ENCODE measurements at places on chromosomes 2 and 18.

DNA sequence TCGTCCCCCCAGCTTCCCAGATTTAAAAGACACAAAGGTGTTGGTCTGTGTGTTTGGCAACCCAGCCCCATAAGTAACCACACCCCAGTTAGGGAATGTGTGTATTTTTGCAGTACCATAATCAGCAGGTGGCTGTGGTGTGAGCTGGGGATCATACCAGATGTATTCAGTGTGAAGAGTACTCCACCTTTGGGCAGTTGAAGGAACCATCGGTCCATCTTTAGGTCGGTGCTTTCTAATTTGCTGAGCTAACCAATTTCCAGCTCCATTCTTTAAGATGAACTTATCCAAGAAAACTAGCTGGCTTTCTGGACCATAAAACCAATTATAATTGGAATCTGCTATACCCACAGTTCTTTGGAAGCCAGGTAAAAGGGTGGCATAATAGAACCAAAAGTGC lies 3.2 kb downstream of the DSEL start:
- no peak for DNase-seq

- no peak for DNase-seq
Measured at GRCh38 chr18:10412933-10413332, 41.5 kb upstream of the APCDD1 start.

DNA sequence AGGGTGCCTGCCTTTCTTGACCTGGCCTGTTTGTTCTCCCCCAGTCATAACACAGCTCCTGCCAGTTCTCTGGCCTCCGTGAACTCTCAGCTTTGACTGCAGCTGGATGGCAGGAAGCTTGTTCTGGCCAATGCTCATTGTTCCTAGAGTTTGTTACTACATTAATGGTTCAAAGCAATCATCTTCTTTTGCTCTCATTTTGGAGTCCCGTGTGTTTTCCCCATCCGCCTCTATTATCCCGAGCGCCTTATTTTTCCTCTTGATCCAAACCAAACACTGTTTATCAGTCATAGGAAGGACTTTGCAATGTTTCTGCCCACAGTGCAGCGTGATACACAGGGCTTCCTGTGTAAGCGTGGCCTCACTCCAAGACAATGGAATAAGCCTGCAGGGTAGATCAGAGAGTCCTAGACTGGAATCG lies 184.3 kb upstream of the APCDD1 start:
- no peak for DNase-seq

DNA sequence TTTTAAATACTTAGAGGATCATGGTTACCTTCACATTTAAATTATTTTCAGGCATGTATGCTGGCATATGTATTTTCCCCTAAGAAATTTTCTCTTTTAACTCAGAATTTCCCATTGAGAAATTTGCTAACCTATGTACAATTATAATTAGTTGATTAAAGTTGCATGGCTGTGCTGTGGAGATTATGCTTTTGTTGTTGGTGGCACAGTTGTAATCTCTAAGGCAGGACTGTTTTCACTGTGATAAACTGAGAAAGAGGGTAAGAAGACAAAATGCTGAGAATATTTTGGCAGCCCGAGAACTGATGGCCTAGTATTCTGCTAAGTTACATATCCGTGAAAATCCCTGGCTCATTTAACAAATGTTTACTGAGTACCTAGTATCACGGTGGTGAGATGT lies 1.4 kb downstream of the VRK2 start:
- DNase-seq: no peak

GRCh38 chr2:231270221-231271114 lies 72.0 kb downstream of the ARMC9 start:
- no peak for DNase-seq

DNA sequence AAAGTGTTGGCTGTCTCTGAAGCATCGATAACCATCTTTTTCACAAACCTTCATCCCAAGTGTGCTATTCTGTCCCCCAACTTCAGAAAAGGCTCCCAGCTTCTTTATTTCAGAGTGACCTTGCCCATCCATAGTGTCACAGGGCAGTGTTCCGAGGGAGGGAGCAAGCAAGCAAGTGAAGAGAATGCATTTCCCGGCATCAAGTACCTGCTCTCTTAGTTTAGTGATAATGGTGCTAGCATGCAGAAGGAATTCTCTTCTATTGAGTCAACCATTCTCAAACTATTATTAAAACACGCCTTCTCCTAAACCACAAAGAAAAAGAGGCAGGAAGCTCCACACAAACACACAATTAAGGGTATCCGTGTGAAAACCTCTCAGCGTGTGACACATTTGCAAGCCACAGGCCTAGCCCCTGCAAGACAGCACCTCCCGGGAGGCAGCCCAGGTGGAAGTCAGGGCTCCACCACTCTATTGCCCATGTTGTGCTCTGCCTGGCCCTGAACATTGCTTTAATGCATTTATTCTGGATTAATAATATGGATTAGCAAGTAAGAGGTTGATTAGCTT lies 504.9 kb downstream of the GALR1 start:
- DNase-seq: no peak

DNA sequence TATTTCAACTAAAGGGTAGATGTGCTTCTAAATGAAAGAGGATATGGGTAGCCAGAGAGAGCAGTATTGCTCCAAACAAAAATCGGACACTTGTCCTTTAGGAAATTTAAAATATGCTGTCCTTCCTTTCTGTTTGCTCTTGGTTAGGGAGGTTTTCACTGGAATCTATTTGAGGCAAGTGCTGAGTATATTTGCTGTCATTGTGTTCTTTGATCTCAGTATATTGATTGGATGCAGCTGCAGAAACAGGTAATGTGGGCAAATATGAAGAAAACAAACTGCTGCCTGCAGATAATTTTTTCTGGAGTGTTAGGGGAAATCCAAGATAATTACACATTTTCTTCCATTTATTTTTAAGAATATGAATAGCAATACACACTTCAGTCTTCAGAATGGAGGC lies 410.2 kb downstream of the NCKAP5 start:
- no peak for DNase-seq

GRCh38 chr18:70428439-70428838 lies 139.6 kb downstream of the SOCS6 start:
- no peak for DNase-seq

DNA sequence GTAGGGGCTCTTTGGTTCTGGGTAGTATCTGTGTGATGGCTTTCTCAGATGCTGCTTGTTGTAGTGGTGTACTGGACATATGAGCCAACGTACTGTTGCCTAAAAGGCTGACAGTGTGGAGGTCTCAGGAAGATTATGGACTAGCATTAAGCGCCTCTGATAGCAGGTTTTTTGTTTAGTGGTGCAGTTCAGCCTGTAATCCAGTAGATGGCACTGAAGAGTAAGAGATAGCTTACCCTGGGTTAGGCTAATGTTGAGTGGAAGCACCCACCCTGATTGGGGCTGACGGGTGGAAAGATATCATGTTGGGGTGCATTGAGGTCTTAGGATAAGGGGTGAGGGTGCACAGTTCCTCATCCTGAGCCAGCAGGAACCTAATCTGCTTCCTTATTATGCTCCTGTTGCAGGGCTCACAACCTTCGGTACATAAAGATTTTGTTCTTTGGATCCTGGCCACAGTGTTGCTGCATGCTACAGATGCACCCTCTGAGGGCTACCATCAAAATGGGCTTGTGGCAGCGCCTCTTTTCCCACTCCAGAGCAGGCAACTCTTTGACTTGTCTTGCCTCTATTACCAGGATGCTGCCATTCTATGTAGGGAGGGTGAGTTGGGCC lies 79.6 kb downstream of the MSTN start:
- DNase-seq: no peak

- no peak for DNase-seq
Measured at GRCh38 chr2:118493213-118493612, 354.2 kb downstream of the EN1 start.

- no peak for DNase-seq
Measured at GRCh38 chr2:25375371-25375988, 33.8 kb upstream of the DNMT3A start.

GRCh38 chr2:232483923-232484627 lies 3.6 kb downstream of the ECEL1 start:
- DNase-seq: no peak

GRCh38 chr2:212712991-212713390 lies 174.4 kb upstream of the ERBB4 start:
- no peak for DNase-seq

DNA sequence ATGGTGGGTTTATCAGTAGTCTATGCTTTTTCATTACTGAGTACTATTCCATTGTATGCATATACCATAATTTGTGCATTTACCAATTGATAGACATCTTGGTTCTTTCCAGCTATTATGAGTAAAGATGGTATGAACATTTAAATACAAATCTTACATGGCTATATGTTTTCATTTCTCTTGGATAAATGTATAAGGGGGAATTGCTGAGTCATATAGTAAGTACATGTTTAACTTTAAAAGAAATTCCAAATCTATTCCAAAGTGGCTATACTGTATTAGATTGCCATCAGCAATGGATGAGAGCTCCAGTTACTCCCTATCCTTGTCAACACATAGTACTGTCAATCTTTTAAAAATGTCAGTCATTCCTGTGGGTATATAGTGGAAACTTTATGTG lies 243.9 kb downstream of the CDCA7 start:
- no peak for DNase-seq

GRCh38 chr2:184920451-184920965 lies 322.2 kb downstream of the ZNF804A start:
- no peak for DNase-seq

GRCh38 chr2:201734111-201734510 lies 35.7 kb upstream of the MPP4 start:
- DNase-seq: no peak

DNA sequence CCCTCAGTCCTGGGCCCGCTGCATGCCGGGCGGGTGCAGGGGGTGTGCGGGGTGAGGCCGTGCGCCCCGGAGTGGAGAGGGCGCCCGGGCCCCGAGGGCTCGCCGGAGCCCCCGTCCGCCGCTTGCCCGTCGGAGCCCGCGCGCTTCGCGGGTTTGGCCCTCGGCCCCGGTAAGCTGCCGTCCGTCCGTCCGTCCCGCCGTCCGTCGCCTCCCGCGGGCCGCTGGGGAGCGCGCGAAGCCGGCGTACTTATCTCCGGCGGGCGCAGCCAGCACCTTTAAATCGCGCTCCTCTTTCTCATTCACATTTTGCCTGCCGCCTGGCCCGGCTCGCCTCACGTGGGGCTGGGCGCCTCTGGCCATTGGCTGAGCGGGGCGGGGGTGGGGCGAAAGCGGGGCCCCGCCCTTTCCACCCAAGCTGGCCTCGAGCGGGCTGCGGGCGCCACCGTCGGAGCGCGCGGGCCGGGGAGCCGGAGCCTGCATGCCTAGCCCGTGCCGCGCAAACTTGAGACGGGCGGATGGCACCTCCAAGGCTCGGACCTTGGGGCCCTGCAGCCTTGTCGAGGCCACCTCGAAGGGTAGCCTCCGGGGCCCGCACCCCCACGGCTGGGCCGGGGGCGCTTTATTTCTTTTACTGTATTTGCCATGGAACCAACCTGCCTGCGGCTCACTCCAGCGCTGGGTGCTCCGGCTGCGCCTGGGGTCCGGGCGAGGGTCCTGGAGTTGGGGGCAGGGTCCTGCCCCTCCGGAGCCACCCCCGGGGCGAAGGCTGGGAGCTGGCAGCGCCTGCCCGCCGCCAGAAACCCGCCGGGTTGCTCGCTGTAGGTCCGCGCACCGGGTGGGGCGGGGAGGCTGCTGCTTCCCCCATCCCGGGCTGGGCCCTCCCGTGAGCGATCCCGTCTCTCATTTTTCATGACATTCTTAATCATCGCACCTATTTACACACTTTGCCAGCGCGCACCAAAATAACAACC lies at the start of gene GBX2:
TSS of gene GBX2 (minus strand) at position 277 of the 971 bp plus-strand sequence. CDS start 415 bp downstream, outside the sequence.
- no peak for DNase-seq

GRCh38 chr18:63320975-63321265 lies 1.4 kb upstream of the BCL2 start:
- DNase-seq: no peak

DNA sequence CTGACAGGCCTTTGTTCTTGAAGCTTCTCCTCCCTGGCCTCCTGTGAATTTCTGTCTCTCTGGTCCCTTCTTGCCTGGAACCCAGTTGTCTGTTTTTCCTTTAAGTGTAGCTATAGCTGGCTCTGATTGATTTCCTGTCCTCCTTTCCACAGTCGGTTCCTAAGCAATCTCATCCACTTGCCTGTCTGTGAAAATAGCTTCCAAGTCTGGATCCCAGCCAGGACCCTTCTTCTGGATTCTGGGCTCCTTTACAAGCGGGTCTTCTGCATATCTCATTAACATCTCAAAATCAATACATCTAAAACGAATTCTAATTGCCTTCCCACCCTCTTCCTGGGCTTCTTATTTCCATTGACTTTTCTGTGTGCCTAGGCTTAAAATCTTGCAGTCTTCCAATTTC lies 124.9 kb downstream of the DAW1 start:
- DNase-seq: no peak

GRCh38 chr2:105393373-105394055 lies 5.3 kb downstream of the FHL2 start:
- no peak for DNase-seq

DNA sequence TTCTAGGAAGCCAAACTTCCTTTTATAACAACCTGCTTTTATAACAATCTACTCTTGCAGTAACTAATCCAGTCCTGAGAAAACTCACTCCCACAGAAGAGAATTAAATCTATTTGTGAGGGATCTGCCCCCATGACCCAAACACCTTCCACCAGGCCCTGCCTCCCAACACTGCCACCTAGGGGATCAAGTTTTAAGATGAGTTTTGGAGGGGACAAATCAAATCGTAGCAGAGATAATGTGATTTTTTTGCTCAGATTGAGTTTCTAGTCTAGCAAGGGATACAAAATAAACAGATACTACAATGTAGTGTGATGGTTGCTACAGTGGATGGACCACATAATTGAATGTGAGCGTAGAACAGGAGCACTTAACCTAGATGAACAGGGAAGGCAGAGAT lies 52.2 kb downstream of the NCOA1 start:
- DNase-seq: no peak

GRCh38 chr2:16275661-16276060 lies 335.3 kb downstream of the MYCN start:
- no peak for DNase-seq

- no peak for DNase-seq
Measured at GRCh38 chr18:35045806-35046205, 4.6 kb downstream of the MAPRE2 start.

DNA sequence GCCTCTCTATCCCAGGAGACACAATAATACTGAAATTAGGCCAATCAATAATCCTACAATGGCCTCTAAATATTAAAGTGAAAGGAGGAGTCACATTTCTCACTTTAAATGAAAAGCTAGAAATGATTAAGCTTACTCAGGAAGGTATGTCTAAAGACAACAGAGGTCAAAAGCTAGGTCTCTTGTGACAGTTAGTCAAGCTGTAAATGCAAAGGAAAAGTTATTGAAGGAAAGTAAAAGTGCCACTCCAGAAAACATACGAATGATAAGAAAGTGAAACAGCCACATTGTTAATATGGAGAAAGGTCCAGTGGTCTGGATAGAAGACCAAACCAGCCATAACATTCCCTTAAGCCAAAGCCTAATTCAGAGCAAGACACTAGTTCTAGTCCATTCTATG lies 9.5 kb downstream of the SESTD1 start:
- DNase-seq: no peak

- no peak for DNase-seq
Measured at GRCh38 chr2:162676515-162676914, 162.1 kb downstream of the KCNH7 start.

DNA sequence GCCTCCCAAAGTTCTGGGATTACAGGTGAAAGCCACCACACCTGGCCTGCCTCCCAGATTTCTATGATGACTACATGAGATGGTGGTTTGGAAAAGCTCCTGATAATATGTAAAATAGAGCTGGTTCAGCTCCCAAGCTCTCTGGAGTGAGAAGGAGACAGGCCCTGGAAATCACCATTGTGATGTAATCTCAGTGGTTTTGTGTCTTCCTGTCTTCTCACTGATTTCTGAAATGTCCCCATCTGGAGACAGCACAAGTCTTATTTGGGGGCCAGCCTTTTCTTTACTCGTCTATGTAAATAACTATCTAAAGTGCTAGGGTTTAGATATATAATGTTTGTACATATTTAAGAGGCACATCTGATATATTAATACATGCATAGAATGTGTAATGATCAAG lies 64.0 kb downstream of the CCNT2 start:
- DNase-seq: no peak
